ENCODE measurements at places on chromosomes 1 and 21.

DNA sequence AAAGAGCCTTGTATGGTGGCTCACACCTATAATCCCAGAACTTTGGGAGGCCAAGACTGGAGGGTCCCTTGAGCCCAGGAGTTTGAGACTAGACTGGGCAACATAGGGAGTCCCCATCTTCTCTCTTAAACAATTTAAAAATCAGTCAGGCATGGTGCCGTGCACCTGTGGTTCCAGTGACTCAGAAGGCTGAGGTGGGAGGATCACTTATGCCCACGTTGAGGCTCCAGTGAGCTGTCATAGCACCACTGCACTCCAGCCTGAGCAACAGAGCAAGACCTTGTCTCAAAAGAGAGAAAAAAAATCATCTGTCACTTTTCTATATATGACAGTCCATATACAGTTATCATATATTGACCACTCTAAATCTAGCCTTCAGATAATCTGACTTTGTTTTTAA is 658.3 kb downstream of the LTN1 start:
- no peak for DNase-seq

DNA sequence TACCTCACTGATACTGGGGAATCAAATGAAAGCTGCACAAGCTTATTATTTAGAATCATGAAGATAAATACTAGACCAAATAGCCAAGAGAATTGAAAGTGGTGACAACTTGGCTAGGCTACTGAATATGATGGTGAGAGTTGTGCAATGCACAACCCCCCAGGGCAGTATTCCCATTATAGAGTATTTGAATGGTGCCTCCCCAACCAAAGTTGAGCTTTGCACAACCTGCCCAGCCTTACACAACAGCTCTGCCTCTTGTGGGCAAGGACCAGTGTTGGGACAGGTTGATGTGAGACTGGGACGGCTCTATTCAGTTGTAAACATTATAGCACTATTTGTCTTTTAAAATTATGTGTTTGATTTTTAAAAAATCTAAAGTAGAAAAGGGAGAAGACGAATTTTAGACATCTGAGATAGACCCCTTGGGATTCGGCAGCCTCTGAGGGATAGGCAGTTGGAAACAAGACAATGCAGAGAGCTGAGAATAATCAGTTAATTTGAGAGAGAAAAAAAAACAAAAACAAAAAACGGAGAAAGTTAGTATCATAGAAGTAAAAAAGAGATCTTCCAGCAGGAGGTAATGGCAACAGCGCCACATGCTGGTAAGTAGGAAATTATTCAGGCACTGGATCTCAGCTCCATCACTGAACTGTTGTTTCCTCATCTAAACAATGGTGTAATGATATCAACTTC is 91.0 kb upstream of the KCNA3 start:
- peak; percentile 49 for DNase-seq

GRCh38 chr1:46554597-46555381 is 3.3 kb upstream of the KNCN start:
- DNase-seq = no peak

- DNase-seq = no peak
Observed at GRCh38 chr1:98267423-98267822, 346.6 kb upstream of the DPYD start.

GRCh38 chr1:31154632-31155215 is 85.0 kb downstream of the NKAIN1 start:
- peak; percentile 74 for DNase-seq

DNA sequence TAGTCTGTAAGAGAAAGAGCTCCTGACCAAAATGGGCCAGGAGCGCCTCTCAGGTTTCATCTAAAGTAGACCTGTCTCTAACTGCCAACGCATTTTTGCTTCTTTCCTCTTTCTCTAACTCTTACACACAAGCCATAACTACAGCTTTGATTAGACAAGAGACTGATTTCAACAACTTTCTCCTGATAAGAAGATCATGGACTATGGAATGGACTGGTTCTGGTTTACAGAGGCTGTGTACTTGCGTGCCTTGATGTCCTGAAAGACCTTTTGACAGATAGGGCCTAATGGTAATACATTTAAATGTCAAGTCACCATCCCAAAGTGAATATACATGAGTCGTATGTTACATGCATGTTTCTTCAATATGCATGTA is 3.7 kb upstream of the SETD4 start:
- no peak for DNase-seq

- DNase-seq = no peak
Observed at GRCh38 chr1:86271046-86271445, 114.5 kb upstream of the COL24A1 start.

DNA sequence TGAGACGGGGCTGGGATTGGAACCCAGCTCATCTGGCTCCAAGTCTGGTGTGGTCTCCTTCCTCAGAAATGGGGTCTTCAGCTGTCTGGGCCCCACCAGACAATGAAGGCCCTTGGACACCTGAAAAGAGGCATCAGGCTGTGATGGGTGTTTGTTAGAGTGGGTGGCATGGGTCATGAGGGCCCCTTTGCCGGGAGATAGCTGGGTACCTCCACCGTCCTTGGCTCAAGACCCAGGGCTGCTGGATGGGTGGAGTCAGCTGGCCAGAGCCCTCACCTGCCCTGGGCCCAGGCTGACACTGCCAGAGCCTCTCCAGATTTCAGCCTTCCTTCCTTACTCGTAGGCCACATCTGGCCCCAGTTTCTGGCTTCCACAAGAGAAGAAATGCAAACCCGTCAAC is 13.4 kb upstream of the TTC22 start:
- DNase-seq = no peak

GRCh38 chr1:45370575-45370974 is 30.3 kb upstream of the MUTYH start:
- DNase-seq = no peak
